ENCODE measurements at places on chromosomes 4 and X.

GRCh38 chrX:2463973-2464676 lies 36.7 kb downstream of the DHRSX start:
- no peak for DNase-seq

DNA sequence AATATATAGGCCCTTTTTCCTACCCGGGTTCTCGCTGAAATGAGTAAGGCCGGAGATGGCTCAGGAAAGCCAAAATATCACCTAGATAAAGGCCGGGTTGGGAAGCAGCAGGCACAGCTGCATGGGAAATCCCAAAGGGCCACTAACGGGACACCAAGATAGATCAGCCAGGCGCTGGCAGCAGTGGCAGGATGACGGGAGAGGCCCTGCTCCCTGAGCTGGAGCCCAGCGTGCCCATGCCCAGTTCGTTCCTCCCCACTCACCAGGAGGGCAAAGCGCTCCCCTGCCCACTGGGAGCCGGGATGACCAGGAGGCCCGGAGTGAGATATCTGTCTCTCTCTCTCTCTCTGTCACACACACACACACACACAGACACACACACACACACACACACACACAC lies 109.8 kb downstream of the DCTD start:
- no peak for DNase-seq

DNA sequence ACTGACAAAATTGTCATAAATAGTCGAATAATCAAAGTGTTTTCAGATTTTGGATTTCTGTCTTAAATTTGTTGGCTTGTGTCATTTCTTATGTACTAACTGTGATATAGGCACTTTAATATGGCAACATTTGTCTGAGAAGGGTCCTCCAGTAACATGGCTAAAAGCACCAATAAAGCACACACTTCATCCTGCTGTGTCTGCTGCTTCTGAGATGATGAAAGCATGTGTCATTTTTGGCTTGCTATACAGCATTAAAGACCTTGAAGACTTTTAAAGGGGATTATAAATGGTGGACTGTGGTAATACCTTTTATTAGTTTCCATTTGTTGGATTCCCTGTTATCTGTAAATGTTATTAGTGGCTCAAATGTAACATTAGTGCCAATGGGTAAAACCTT lies 551.8 kb upstream of the GRID2 start:
- no peak for DNase-seq

GRCh38 chr4:76748649-76749048 lies 149.3 kb downstream of the SOWAHB start:
- DNase-seq = no peak

GRCh38 chrX:31353095-31353494 lies 281.3 kb upstream of the FTHL17 start:
- no peak for DNase-seq

DNA sequence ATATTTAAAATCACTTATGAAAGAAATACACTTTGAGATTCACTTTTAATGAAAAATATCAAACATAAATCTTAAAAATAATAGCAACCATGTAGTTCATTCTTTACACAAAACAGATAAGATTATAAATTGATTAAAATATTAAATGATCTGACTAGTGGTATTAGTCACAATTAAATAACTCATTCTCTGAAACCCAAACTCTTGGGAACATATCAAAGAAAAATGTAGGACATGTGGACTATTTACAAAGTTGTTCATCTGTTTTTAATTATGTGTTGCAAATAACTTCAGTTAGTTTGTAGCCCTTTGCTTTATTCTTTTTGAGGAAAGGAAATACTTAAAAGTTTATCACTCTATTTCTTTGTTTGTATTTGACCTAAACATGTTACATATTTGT lies 9.5 kb upstream of the GUCY1A1 start:
- DNase-seq = no peak

- DNase-seq = no peak
Measured at GRCh38 chr4:115851918-115852766, 738.7 kb upstream of the NDST4 start.

GRCh38 chr4:11543706-11544105 lies 115.0 kb upstream of the HS3ST1 start:
- no peak for DNase-seq

DNA sequence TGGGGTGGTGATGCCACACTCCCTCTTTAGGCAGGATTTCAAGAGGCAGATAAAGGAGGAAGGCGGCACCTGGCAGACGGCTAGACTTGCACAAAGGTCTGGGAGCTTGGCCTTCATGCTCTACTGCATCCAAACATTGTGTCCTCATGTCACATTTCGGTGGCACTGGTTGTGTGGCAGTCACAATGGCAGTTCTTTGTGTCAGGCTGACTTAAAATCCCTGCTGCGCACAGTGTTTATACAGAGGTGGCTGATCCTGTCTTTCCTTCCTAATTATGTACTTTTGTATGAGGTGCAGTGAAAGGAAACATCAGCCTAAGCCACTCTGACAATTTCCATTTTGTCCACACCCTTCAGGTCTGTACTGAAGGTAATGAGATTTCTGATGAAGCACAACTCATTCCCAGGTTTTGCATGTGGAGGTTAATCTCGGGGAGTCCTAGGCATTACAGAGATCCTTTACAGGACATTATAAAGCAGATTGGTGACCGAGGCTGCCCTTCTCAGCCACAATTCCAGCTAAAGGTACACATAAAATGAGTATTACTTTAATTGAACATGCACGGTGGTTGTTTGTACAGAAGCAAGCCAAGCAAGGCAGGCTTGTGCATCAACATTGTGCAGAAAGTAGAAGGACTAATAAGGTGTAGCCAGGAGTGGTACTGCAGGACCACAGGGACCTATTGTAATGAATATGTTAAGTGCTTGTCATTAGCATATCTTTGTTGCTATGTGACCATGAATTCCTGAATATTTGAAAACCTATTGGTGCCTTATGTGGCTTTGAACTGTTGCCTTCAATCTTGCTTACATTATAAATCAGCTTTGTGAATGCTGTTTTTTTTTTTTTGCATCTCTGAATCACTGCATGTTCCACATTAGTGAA lies 147.6 kb downstream of the STK32B start:
- DNase-seq = no peak

DNA sequence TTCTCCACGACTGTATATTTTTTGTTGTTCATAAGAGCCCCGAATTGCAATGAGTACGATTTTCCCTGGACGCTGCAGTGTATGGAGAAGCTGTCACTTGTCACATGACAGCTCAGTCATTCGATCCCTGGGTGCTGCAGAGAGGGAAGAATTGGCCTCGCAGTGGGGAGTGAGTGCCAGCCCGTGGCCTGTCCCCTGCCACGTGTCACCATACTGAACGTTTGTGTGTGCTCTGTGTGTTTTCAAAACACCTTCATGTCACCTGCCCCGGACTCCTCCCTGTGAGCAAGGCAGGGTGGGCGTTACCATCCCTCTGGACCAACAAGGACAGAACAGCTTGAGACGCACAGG lies 77.9 kb downstream of the TBL1X start:
- no peak for DNase-seq

- DNase-seq = no peak
Measured at GRCh38 chr4:174216799-174217272, 66.6 kb downstream of the FBXO8 start.

DNA sequence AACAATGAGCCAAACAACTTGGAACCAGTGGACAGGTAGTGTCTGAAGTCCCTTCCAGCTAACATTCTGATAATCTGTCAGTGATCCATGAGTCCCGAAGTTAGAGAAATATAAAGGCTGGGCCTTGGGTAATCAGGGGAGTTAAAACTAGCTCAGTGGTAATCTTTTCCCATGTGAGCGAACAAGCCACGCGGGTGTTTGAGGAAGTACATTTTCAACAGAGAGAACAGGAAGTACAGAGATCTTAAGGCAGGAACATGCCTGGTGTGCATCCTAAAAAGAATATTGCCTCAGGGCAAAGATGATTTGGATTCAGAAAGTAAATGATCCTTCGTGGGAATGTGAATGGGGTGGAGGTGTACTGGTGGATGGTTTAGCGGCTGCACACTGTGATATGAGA lies 42.9 kb downstream of the FNIP2 start:
- DNase-seq = no peak

DNA sequence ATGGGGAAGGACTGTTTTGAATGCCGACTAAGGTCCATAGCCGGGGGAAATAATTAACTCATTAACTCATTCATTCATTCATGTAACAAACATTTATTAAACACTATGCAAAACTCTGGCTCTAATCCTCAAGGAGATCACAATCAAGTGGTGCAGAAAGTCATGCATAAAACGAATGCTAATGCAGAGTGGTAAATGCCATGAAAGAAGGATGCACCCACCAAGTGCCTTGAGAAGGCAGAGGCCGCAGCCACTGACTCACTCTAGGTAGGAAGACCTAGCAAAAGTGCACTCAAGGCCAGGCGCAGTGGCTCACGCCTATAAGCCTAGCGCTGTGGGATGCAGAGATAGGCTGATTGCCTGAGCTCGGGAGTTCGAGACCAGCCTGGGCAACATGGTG lies 22.9 kb downstream of the SLITRK2 start:
- no peak for DNase-seq

DNA sequence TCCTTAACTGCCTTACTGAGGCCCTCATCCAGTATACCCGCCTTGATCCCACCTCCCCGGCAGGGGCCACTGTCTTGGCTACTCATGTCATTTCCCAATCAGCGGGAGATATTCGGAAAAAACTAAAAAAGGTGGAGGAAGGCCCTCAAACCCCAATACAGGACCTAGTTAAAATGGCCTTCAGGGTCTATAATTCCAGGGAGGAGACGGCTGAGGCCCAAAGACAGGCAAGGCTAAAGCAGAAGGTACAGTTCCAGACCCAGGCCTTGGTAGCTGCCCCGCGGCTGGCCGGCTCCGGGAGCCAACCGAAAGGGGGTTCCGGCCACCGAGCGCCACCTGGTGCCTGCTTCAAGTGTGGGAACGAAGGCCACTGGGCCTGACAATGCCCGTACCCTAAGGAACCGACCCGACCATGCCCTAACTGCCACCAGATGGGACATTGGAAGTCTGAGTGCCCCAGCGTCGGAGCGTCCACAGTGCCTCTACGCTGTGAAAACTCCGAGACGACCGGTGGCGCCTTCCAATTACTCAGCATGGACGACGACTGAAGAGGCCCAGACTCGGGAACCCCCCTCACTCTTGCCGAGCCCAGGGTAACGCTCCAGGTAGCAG lies 959.6 kb downstream of the RPA4 start:
- no peak for DNase-seq

DNA sequence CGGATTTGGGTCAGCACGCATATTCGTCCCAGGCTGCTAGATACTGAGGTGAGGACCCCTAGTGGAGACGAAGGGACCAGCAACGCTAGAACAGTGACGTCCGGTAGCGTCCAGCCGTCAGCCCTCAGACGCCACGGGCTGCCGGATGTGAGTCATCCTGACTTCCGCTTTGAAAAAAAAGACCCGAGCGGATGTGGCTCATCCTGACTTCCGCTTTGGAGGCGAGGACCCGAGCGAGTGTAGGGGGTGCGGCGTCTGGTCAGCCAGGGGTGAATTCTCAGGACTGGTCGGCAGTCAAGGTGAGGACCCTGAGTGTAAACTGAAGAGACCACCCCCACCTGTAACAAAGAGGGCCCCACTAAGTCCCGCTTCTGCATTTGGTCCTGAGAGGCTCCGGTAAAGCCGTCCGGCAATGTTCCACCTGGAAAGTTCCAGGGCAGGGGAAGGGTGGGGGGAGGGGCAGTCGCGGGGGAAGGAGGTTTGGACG lies at the start of gene MAGEB2:
TSS of gene MAGEB2 (plus strand) at position 207 of the 487 bp plus-strand sequence. CDS start 3,018 bp downstream, outside the sequence.
- DNase-seq = no peak

DNA sequence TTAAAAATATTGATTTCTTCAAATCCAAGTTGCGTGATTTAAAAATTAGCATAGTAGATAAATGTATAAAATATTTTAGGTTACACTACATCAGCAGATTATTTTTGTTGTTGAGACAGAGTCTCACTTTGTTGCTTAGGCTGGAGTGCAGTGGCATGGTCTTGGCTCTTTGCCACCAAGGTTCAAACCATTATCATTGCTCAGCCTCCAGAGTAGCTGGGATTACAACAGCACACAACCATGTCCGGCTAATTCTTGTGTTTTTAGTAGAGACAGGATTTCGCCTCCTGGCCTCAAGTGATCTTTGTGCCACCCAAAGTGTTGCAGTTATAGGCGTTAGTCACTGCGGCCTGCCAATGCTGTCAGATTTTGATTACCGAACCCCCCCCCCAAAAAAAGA lies 1390.5 kb upstream of the TENM3 start:
- no peak for DNase-seq

DNA sequence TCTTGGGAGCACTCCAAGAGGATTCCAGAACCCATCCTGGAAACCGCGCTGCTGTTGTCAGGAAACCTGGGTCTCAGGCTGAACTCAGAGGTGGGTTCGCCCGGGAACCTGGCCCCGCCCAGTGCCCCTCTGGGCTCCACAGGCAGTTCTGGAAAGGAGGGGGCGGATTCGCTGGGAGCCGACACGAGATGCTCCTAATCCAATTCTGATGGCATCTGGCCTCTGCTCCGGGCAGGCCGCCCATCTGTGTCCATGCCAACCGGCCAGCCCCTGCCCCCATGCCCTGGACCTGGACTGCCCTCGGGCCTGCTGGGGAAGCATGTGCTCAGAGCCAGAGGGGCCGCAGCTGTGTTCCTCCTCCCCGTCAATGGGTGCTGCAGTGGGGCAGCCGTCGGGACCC lies 21.0 kb downstream of the ATP2B3 start:
- no peak for DNase-seq
